Stimulated activated CD8-positive, alpha-beta memory T cell treated with anti-CD3 and anti-CD28 coated beads, Interleukin-4, amount 100 ng/mL, for 1 hour (primary cell): ENCODE measurements at places on chromosomes 4 and X.

DNA sequence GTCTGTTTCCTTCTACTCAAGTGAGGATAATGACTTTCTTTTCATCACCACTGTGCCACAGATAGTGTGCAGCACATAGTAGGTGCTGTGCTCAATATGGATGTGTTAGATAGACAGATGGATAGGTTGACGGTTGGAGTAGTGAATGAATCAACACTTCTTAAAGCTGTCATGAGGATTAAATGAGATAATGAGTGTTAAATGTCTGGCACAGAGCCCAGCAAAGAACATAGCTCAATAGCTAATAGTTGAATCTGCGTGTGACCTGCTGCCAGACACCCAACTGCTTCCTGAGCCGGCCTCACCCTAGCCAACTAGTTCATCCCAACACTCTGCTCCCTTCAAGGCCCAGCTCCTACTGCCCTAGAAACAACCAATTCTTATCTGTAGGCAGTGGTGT, 67.7 kb upstream of the PJA1 start:
- no peak for DNase-seq

GRCh38 chr4:82215039-82215438, 158.8 kb downstream of the HNRNPD start:
- DNase-seq = no peak

- DNase-seq = no peak
Measured at GRCh38 chr4:80196259-80196921, 913 bp upstream of the PRDM8 start.

GRCh38 chr4:7313347-7313811, 121.0 kb downstream of the SORCS2 start:
- DNase-seq = no peak

DNA sequence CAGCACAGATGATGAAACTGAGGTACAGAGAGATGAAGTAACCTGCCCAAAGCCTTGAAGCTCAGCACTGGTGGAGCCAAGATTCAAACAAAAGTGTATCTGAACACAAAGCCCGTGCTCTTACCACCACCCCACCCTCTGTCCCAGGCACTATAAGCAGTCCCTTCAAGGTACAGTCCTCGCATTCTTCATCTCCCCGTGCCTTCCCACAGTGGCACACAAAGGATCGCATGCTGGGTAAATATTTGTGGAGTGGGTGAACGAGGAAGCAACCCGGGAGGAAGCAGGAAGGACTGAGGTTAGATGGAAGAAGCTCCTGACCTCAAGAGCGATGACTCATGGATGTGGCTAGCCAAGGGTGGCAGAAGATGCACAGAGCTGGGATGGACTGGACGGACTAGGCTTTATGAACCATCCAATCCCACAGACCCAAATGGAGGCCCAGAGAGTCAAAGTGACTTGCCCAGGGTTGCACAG, 18.4 kb downstream of the IQSEC2 start:
- no peak for DNase-seq

DNA sequence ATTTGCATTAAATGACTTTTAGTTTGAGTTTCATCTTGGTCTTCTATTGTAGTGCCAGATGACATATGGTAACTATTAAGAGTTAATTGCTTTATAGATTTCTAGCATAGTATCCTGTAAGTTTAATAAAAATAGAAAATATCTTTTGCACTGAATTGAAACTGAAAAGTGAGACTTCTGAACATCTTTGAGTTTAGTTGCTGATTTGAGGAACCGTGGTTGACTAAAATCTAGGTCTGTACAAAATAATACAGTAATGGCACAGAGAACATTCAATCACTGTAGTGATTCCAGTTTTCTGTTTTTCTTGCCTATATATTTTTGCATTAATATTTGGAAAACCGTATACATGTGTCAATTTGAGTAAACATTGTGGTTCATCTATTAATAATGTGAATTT, 60.7 kb downstream of the SPATA4 start:
- DNase-seq = no peak

DNA sequence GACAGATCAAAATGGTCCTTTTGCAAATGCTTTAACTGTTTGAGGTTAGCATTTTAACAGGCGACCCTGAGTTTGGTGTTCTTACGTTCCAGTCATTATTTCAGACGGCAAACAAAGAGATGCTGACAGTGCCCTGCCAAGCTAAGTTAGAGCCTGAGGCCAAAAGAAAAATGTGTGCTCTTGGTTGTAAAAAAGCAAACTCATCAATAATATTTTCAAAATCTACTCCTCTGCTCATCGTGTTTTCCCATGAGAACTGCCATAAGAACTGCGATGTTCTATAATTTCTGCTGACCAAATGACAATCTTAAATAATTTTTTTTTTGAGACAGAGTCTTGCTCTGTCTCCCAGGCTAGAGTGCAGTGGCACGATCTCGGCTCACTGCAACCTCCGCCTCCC, 62.7 kb upstream of the BCLAF3 start:
- DNase-seq = no peak

DNA sequence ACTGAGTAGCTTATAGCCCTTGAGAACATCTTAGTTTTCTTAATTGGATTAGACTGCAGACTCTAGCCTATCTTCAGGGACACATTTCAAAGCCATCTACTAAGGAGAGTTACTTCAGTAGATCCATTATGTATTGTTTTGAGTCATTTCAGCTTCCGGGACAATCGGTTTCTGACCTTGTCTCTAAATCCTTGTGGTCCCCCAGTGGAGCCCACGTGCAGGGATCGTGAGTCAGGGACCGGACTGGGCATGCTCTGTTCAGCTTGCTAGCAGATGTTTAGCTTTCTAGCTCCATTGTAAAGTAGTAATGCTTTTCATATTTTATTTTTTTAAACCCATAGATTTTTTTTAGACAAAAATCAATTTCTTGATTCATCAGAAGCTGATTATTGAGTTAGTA, 211.9 kb upstream of the PRPS2 start:
- no peak for DNase-seq

DNA sequence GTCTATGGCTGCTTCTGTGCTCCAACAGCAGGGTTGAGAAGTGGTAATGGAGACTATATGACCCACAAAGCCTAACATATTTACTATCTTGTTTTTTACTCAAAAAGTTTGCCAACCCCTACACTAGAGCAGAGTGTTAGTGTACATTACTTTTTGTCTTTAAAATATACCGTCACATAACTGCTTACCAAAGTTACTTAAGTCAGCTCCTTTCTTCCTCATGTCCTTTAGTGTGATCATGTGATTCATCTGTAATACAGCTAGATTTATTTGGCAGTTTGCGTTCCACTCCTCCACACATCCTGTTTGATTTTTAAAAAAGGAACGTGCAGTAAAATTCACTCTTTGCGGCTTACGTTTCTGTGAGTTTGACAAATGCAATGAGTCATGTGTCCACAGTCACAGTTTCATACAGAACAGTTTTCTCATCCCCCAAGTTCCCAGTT, 162.4 kb upstream of the GPRIN3 start:
- DNase-seq = no peak

DNA sequence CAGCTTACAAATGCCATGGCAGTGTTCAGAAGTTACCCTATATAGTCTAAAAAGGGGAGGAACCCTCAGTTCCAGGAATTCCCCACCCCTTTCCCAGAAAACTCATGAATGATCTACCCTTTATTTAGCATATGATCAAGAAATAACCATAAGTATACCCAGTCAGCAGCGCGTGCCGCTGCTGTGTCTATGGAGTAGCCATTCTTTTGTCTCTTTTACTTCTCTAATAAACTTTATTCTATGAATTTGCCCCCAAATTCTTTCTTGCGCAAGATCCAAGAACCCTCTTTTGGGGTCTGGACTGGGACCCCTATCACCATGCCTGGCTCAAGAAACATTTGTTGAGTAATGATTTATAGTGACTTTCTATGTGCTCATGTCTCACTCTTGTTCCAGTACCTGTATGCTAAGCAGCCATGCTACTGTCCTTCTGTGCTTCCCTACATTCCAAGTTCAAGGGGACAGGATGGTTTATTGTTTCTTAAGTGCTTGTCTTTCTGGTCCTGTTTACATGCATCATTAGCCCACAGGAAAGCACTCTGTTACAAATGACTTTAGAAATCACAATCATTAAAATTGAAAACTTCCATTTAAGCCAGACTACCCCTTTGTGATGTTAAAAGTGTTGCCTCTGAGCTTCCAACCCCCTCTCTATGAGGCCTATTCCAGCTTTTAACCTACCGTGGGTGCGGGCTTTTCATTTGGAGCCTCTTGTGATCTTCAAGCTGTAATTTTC, 63.4 kb upstream of the S100G start:
- no peak for DNase-seq

GRCh38 chr4:65096630-65097029, 573.7 kb downstream of the EPHA5 start:
- no peak for DNase-seq

- DNase-seq = no peak
Measured at GRCh38 chrX:111123606-111124179, 27.7 kb downstream of the PAK3 start.

DNA sequence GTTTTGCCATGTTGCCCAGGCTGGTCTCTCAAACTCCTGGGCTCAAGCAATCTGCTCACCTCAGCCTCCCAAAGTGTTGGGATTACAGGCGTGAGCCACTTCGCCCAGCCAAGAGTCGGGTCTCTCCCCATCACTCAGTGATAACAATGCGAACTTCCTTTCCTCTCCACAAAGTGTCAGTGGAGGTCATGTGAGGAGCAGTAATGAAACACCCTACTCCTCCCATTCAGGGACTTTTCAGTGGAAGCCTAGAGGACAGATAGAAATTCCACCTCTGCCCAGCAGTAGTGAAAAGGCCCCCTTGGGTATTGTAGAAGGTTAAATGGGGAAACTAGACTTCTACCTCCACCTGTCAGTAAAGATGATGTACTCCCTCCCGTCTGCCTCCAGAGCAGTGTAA, 141.9 kb upstream of the STK26 start:
- no peak for DNase-seq

GRCh38 chr4:73603271-73603710, 16.9 kb downstream of the RASSF6 start:
- DNase-seq = no peak

GRCh38 chr4:26854701-26855100, 5.9 kb upstream of the STIM2 start:
- DNase-seq = no peak

DNA sequence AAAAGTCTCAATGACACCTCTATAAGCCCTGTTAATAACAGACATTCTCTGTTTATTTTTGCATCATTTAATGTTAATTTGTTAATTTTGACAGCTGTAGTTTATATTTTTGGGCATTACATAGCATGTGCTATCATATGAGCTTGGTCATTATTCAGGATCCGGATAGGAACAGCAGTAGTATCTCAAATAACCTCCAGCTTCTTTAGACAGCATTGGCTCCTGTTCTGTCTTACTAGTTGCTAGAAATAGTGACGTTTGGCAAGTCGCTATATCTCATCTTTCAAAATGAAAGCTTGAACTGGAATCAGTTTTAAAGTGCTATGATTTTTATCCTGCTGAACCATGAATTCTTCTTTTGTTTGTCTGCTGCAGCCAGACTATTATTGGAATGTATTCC, 9.0 kb upstream of the ADGRA3 start:
- DNase-seq = no peak

DNA sequence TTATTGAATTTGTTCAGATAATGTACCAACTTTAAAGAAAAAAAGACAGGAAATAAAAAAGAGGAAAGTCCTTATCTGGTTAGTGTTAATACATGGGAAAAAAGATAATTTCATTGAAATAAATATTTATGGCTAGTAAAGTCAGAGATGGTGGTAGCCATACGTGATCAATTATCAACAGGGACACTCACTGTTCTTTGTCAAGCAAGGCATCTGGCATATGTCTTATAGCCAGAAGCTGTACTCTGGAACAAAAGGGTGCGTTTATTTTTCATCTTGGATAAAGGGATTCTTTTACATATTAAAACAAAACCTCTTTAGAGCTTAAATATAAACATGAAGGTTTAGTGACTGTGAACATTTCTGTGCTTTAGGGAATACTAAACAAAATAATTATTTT, 26.7 kb downstream of the HDX start:
- DNase-seq = no peak

- DNase-seq = no peak
Measured at GRCh38 chr4:1862055-1862911, 6.3 kb upstream of the LETM1 start.

DNA sequence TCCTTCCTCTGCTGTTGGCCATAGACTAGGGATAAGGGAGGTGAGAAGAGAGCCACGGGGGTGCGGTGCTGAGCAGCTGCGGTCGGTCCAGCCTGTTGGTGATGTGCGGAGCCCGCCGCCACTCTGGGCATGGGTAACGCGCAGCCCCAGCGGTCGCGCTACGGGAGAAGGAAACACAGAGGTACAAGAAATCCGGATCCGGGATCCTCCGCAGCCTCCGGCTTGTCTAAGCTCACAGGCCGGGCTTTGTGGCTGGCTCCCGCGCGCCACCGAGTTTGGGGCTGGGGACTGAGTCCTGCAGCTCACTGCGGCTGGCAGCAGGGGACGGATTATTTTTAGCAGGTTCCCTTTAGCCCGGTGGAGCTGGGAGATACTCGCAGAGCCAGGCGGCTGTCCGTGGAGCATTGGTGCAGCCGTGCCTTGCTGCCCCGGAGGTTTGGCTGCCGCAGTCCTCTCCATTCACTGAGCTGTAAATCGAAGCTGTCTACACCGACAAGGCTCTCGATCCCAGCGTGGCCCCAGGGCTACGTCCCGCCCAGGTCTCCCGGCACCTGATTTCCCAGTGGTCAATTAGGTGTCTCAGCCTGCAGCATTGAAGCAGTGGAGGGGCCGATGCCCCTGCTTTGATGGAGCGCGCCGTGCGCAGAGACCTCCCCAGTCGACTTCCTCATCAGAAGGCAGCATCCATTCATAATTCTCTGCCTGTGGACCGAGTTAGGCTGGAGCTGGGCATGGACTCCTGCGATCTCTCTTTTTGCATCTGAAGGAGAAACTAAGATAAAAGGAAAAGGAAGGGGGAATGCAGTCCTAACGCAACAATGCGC, 81.9 kb upstream of the SCML1 start:
- DNase-seq = no peak

GRCh38 chr4:185881430-185881829, 69.4 kb upstream of the SORBS2 start:
- DNase-seq = no peak

GRCh38 chr4:89725268-89725667, 111.7 kb downstream of the SNCA start:
- DNase-seq = no peak

- no peak for DNase-seq
Measured at GRCh38 chrX:11968991-11969390, 169.3 kb upstream of the FRMPD4 start.

DNA sequence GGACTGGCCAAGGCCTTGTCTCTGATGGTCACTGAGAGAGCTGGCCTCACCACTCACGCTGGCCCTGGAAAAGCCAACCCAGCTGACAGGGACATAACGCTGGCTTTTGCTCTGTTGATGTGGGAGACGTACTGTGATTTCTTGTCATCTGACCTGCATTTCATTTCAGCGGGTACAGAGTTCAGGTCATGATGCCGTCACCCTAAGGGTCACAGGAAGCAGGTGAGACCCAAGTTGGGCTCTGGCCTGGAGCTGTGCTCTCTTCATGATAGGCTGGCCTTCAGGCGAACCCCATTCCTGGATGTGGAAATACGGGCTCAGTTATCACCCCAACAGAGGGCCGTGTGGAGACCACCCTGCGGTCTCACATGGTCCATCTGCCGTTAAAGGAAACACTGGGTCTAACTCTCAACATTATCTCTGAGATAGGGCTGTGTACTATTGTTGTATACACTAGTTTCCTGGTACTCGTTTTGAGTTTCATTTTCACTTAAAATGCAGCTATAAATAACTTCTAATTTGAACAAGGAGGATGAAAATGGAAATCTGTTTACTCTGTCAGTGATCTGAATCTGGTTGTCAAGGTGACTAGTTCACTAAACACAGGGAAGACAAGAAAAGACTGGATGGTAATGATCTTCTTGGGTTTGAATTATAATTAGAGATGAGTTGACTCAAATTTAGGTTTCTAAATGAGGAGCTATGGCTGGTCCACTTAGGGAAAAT, 89.1 kb downstream of the TBC1D9 start:
- no peak for DNase-seq

- no peak for DNase-seq
Measured at GRCh38 chr4:48910511-48910910, 3.9 kb upstream of the OCIAD2 start.
